ENCODE measurements at places on chromosomes 3 and 15.

GRCh38 chr3:69628951-69629350 is 110.3 kb upstream of the MITF start:
- no peak for DNase-seq

DNA sequence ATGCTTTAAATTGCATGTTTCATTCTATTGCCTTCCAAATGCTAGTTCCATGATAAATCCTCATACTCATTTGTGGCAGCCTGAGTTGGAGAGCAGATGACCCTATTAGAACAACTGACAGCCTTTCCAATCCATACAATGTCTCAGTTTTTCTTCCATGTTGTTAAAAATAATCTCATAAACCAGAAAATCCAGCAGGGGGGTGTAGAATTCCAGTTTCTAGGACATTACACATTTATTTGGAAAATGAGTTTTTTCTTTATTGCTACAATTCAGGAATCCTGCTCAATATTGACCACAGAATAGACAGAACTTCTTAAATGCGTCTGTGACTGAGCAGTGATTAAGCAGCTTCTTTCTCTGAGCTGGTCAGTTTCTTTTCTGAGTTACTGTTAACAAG is 174.2 kb upstream of the ATP10A start:
- no peak for DNase-seq

DNA sequence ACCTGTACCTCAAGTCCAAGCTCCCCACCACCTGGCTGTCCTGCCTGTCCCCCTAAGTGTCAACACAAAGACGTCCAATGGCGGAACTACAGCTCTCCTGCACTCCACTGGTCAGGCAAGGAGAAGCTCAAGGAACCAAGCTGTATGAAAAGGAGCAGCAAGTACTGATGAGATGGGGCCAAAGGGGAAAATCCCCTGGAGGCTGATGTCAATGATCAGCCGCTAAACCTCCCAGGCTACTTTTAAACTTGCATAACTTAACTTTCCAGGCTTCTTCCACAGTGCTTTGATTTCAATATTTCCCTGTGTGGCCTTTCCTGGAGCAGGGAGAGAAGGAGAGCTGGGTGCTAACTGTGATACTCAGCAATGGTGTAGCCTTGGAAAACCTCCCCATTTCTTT is 35.0 kb downstream of the TM4SF4 start:
- DNase-seq: no peak

DNA sequence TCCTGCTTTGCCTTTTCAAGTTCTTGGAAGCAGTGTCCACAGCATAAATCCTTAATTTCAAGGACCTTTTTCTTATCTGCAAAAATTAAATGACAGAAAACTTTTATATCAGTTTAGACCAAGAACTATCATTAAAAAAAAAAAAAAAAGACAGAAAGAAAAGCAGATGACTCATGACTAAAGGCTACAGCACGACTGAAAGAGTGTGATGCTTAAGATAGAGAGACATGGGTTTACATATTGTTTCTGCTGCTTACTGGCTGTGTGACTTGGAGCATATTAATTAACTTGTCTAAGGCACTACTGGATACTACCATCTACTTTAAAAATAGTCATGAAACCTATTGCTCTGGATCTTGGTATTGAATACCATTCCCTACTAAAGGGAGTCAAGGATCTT is 62.3 kb downstream of the CEP152 start:
- no peak for DNase-seq

- DNase-seq: no peak
Measured at GRCh38 chr3:98732286-98733052, 30.7 kb upstream of the ST3GAL6 start.

- DNase-seq: no peak
Measured at GRCh38 chr15:95295896-95296625, 1034.4 kb upstream of the NR2F2 start.

DNA sequence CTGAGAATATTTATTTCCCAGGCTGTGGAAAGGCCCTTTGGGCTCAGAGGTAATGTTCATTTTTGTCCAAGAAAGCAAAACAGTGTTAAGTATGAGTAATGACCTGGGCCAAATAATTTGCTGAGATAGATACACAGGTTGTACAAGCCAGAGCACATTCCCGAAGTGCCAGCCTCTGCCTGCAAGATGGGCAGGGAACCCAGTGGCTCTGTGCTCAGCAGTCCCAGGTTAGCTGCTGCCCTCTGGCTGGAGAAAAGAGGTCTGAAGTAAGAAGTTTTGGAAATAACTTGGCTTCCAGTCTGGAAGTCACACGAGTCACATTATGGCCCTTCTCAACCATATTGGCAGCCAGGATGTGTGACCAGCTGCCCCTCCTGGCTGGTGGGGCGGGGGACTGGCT is 20.2 kb downstream of the MYZAP start:
- no peak for DNase-seq

DNA sequence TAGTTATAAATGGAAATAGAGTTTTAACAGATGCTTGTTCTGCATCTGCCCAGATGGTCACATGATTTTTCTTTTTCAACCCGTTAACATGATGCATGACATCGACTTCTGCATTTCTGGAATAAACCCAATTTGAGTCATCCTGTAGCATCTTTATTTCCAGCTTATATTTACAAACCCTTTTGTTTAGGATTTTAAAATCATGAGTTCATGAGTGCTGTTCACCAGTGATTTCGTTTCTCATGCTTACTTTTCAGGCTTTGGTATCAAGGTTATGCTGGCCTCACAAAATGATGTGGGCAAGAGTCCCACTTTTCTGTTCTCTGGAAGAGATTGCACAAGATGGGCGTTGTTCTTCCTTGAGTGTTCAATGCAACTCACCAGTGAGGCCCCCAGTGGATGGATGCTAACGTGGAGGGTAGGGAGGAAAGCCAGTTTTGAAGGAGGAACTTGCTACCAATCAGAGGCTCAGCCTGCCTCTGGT is 5.2 kb downstream of the HRH1 start:
- no peak for DNase-seq

DNA sequence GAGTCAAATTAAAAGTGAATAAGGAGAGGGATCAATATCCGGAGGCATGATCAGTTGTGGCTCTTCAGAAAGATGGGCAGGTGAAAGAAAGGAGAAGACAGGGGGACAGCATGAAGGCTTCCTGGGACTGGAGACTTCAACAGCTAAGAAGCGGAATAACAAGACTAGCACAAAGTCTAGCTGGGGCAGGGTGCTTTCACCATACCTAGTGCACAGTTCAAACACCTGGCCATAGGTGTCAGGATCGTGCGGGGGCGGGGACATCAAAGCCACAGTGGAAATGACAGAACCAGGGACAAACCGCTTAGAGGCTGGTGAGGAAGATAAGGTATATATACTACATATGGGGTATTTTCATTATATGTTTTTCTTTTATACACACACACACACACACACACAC is 66.2 kb upstream of the FOXP1 start:
- no peak for DNase-seq

DNA sequence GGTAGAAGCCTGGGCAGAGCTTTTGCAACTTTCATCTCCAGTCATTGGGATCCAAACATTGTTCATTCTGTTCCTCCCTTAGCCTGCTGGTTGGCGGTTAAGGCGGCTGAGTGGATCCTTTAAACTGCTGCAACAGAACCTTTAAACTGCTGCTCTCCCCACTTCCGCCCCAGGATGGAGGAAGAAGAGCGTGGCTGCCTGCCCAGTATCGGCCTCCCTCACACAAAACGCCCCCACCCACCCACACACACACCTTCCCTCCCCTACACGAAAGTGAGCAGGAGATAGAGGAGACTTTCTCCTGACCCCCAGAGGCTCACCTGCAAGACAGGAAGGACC is 460 bp upstream of the ZMAT3 start:
- DNase-seq: peak; percentile 17

GRCh38 chr3:164550857-164551256 is 527.4 kb downstream of the SI start:
- no peak for DNase-seq

DNA sequence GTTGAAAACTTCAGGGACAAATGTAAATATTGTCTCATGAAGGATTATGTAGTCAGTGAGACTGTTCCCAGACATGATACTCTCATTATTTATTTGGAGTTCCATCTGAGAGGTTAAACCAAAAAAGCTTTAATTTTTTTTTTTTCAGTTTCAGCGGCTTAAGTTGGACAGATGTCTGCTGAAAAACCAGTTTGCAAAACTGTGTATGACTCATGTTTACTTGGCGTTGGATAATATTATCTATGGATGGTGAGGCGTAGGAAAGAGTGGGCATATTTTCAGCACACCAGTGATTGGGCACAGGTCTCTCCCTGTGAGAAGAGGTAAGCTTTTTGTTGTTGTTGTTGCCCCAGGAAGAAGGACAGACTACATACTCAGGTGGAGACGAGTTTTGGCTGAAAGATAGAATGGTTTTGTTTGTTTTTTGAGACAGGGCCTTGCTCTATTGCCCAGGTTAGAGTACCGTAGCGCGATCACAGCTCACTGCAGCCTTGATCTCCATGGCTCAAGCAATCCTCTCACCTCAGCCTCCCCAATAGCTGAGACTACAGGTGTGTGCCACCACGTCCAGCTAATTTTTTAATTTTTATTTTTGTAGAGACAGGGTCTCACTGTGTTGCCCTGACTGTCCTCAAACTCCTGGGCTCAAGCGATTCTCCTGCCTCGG is 16.4 kb upstream of the ANXA2 start:
- no peak for DNase-seq

GRCh38 chr3:4232798-4233197 is 70.4 kb upstream of the SETMAR start:
- no peak for DNase-seq

DNA sequence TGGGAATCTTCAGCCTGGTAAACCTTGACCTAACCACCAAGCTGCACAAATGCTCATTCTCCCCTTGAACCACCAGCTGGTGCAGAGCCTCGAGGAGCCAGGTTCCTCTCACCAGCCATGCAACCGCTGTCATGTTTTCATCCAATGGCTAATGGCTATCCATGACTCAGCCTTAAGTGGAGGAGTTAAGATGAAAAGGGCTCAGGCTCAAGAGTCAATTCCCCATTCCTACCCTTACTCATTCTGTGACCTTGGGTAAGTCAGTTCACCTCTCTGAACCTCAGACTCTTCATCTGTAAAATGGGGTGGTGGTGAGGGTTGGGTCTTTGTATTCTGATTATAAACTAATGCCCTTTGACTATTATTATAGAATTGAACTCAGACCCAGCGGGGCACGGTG is 515.6 kb downstream of the SHQ1 start:
- DNase-seq: no peak

DNA sequence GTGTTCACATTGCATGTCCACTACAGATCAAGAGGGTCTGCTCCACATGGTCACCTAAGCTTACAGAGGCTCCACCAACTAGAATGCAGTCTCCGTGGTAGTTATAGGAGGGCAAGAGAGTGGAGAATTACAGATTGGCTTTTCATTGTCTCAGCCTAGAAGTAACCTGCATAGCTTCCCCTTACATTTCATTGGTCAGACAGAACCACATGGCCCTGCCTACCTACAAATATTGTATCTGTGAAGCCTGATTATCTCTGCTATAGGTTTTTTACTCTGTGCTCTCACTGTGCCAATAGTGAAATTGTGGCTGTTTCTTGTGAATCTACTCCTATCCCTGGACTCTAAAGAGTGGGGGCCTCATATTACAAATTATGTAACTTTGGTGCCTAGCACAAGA is 2.5 kb upstream of the TLNRD1 start:
- no peak for DNase-seq

GRCh38 chr3:49456466-49456865 is 13.6 kb upstream of the DAG1 start:
- no peak for DNase-seq

DNA sequence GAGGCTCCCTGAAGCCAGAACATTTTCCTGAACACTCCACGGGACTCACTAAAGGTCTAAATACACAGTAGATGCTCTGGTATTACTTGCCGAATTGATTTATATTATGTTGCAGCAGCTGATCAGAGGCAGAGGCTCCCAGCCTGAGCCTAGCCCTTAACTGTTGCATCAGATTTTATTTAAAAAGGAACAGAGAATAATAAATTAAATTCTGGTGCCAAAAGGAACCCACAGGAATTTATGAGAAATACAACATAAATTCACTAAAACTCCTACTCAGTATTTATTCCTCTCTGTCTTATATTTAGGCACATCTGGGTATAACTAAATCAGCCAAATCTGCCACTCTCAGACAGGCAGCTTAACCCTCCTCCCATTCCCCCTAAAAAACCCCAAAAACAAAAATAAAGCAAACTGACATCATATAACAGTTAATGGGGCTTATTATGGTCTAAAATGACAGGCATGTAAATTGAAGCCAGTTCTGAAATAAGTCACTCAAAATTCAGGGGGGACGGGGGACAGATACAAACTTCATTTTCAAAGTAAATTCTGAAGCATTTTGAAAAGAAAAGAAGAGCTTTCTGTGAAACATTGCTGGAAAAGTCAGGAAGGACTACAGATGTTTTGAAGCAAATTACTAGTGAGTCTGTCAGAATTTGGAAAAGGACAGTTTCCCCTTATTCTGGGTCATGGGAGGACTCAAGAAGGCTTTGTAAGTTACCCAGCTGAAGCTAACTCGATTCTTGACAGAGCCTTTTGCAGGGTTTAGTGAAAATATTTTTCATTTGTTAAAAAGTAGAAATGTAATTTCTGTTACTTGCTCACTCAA is 53.8 kb upstream of the CORO2B start:
- DNase-seq: no peak

GRCh38 chr3:63390710-63391230 is 112.7 kb downstream of the SYNPR start:
- DNase-seq: no peak

- DNase-seq: no peak
Measured at GRCh38 chr3:114861666-114862065, 285.4 kb downstream of the ZBTB20 start.

GRCh38 chr15:91678003-91678402 is 175.5 kb upstream of the SLCO3A1 start:
- no peak for DNase-seq

- DNase-seq: no peak
Measured at GRCh38 chr3:153266619-153267018, 104.6 kb downstream of the RAP2B start.

DNA sequence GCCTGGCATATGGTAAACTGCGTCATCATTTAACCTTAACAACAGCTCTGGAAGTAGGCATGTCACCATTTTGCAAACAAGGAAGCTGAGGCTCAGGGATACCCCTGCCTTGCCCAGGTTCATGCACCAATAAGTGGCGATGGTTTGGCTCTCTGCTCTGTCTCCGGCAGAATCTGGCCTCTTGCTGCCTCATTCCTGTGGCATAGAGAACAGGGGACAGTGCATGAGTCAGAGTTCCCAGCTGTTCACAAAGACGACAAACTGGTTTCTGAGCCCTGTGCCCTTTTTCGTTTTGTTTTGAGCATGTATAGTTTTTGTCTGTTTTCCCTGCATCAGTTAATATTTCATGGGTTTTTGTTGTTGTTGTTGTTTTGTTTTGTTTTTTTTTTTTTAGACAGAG is 236.8 kb downstream of the OPA1 start:
- DNase-seq: no peak

- DNase-seq: no peak
Measured at GRCh38 chr3:79651536-79652065, 116.2 kb downstream of the ROBO1 start.

- no peak for DNase-seq
Measured at GRCh38 chr15:39226169-39226937, 354.5 kb upstream of the THBS1 start.

- no peak for DNase-seq
Measured at GRCh38 chr3:149128821-149129220, 617 bp upstream of the HPS3 start.

GRCh38 chr3:190041333-190042041 is 79.2 kb downstream of the P3H2 start:
- no peak for DNase-seq

All from stimulated activated CD8-positive, alpha-beta memory T cell treated with anti-CD3 and anti-CD28 coated beads, Interleukin-12 subunit alpha, Interleukin-12 subunit beta, amount 100 ng/mL, for 1 hour (primary cell).